ENCODE measurements at places on chromosomes 13 and 19. TPM values are rescaled to one million over a fixed set of nuclear protein-coding genes. Genes with fewer than 3 reads are reported as not detected.

DNA sequence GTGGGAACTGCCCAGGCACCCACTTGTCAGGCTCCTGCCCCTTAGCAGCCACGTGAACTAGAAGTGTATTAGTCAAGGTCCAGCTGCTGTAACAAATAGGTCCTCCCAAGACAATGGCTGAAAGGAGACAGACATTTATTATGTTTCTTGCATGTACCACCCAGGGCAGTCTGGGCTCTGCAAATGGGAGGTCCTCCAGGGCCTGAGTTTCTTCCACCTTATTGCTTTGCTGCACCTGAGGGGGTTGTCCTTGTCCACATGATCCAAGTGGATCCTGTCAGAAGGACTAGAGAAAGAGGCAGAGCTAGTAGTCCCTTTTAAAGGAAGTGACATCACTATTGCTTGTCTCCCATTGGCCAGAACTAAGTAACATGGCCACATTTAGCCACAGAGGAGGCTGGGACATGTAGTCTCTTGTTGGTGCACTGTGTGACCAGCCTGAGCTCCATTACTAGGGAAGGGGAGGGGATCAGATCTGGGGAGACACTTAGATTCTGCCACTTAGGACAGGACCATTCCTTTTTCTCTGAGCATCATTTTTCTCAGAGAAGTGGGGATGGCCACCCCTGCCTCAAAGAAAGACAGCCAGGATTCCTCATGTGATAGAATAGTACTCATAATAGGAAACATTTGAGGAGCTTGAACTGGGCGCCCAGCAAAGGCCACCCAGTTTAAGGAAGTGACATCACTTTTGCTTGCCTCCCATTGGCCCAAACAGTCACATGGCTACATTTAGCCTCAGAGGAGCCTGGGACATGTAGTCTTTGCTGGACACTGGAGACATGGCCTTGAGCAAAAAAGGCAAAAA is 15.1 kb downstream of the CC2D1A start:
- no peak for DNase-seq

DNA sequence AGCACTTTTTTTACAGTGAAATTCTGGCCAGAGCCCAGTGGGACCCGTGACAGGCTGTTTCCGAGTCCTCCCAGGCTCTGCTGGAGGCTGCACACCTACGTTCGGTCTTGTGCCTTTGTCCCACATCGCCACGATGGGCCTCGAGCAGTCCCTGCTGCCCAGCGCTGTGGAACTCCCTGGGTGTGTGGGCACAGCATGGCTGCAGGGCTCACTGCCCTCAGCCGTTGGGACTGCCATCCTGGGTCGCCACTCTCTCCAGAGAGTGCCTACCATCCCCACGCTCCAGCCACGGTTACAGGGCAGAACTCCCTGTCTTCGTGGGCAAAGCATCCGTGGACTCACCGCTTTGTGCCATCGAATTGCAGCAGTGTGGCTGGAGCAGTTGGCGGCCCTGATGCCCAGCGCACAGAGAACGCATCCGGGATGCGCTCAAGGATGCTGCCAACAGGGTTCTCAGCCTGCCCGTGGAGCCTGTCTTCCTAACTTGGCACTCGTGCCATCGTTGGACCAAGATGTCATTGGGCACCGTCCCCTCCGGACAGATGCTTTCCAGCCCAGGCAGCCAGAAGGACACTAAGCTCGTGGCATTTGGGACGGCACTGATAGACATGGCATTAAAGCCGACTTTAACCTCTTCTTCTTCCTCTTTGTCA is 85.0 kb upstream of the ARHGEF7 start:
- no peak for DNase-seq

- DNase-seq, result no peak
These were observed 9.4 kb upstream of the SBK3 start for GRCh38 chr19:55554741-55555152.

GRCh38 chr19:43784241-43784980 is 3.6 kb upstream of the KCNN4 start:
- DNase-seq, result peak; percentile 45

DNA sequence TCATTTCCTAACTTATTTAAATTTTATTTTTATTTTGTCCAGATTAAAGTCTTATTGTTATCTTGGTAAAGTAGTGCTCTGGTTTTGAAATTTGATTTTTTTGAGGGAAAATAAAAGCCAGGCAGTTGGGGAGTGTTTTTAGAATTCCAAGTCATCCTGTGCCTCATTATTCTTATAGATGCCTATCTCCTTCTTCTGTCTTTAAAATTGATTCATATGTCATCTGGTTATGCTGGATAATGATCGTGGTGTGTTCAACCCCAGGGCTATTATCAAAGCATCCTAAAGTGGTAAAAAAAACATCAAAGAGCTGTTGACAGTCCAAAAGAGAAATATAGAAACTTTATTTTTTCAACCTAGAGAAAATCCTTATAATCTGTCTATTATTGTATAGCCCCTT is 6.0 kb upstream of the FNDC3A start:
- no peak for DNase-seq

DNA sequence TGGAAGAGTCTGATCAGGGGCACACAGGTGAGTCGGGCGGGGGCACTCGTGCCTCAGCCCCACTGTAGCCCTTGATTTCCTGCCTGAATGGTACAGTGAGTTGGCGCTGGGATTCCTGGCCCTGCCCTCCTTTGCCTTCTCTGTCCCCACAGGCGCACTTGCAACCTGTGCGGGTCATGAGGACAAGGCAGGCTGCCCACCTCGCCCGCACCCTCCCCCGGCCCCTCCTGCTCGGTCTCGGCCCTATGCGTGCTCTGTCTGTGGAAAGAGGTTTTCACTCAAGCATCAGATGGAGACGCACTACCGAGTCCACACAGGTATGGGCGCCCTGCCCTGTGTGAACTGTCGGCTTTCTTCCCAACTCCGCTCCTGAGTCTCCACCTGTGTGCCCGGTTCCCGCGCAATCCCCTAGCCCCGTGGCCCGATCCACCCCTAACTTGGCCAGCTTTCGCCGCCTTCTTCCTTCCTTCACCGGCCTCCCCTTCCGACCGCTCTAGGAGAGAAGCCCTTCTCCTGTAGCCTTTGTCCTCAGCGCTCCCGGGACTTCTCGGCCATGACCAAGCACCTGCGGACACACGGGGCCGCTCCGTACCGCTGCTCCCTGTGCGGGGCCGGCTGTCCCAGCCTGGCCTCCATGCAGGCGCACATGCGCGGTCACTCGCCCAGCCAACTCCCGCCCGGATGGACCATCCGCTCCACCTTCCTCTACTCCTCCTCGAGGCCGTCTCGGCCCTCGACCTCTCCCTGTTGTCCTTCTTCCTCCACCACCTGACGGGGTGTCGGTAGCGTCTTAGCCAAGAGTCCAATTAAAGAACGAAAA is 1.6 kb upstream of the KMT2B start:
- no peak for DNase-seq

DNA sequence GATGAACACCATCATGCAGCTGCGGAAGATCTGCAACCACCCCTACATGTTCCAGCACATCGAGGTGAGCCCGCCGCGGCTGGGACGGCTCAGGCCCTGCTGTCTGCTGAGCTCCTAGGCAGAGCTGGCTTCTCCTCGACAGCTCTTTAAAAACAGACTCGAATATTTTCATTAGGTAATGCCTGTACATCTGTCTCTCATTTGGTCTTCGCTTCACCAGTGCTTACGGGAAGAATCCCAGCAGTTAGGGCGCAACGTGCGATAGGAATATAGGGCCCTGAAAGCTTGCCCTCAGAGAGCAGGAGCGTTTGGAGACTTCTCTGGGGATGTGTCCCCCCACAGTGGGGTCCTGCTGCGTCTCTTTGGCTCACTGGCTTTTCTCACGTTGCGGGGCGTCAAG is 63.8 kb upstream of the LDLR start:
- no peak for DNase-seq

DNA sequence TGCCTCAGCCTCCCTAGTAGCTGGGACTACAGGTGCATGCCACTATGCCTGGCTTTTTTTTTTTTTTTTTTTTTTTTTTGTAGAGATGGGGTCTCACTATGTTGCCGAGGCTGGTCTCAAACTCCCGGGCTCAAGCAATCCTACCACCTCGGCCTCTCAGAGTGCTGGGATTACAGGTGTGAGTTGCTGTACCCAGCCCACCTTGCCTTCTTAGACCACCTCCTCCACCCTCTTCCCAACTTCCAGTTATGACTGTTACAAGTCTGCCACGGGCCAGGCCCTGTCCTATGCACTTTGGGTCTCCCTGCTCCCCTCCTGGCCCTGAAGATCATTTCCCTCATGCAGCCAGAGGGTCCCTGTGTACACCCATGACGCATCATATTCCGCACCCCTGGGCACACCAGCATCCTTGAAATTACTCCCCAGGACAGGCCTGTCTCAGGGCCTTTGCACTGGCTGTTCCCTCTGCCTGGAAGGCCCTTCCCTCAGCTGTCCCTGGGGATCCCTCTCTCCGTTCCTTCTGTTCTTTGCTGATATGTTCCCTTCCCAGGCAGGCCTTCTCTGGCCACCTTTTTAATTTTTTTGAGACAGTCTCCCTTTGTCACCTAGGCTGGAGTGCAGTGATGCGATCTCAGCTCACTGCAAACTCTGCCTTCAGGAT is 3.0 kb downstream of the LGALS4 start:
- DNase-seq, result no peak

The ZNF418 gene
- 6.6 TPM for total RNA-seq

DNA sequence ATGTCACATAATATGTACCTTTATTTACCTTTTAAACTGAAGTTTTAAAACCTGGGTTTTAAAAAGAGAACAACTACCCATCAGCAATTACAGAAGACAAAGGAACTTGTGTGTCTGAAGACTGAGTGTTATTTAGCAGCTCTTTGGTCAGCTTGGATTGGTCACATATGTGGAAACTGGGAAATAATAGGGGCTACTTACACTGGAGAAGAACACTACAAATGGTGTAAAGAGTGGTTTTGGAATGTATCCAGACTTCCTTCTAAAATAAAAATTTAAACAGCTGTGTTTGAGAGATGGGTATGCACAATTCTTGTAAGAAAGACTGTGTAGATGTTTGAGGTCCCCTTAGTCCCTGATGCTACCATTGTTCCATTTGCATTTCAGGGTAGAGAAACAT is 13.3 kb downstream of the TNFRSF19 start:
- no peak for DNase-seq

GRCh38 chr19:18788529-18789421 is 2.3 kb downstream of the COMP start:
- DNase-seq, result no peak

- no peak for DNase-seq
These were observed 2.5 kb downstream of the KDM4B start for GRCh38 chr19:4971424-4971793.

DNA sequence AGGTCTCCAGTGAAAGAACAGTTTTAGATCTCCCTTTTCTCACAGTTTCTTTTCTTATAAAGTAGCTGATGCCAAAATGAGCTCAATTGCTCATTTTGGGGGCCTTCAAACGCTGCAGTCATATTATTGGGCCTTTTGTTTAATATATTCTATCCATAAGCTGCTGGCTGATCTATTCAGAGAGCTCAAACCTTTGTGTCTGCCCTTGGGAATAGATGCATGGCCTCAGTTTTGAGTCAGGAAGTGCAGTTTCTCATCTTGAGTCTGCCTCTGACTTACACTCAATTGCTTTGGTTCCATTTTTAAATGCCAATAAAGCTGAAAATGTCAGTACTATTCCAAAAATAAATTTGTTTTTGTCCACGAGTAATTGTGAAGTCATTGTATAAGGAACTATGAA is 468.9 kb downstream of the KLF12 start:
- DNase-seq, result no peak

Data from pulmonary artery endothelial cell (primary cell).